Stimulated activated CD4-positive, alpha-beta T cell treated with anti-CD3 and anti-CD28 coated beads, Interleukin-1b, Interleukin-23, amount 100 ng/mL, for 24 hours (primary cell): ENCODE measurements at places on chromosomes 2 and 18.

GRCh38 chr2:134429886-134430285, 176.0 kb downstream of the MGAT5 start:
- DNase-seq = no peak

DNA sequence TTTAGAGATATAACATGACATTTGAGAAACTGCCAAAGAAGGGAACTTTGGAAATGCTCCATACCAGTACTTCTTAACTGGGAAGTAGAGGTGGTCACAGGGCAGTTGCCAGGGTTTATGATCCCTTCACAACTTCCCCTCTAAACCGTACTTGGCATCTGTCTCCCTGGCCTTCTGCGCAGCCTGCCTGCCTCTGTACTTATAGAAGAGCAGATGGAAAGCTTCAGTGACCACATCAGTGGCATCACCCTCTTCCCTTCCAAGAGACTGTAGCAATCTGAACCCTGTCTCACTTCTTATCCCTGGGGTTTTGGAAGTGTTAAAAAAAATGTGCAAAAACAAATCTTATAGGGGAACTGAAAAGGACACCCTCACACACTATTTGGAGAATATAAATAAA, 64.1 kb downstream of the EIF2AK3 start:
- DNase-seq = no peak

GRCh38 chr18:2411381-2411960, 159.8 kb downstream of the METTL4 start:
- no peak for DNase-seq

GRCh38 chr2:23939987-23940717, at the start of gene UBXN2A:
Gene UBXN2A (plus strand): TSS chr2:23940463. CDS start chr2:23958315, 17,852 bp downstream.
- peak; percentile 48 for DNase-seq

DNA sequence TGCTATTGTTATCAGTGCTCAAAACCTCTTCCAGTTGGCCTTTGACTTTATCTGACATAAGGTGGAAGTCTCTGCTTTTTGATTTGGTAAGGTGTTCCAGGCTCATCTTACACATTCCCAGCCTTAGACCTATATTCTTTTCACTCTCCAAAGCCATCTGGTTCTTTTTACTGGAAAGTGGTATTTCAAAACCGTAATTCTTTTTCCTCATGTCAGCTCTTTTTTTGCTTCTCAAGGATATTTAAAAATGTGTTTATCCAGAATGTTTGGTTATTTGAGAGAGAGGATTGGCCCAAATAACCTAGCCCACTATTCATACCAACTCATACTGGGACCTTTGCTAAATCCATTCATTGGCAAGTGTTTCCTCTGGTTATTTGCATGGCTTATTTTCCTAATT, 411.2 kb upstream of the PIK3C3 start:
- DNase-seq = no peak

- DNase-seq = no peak
Observed at GRCh38 chr2:146278881-146279280, 1565.9 kb upstream of the ACVR2A start.

GRCh38 chr2:46274586-46274985, 22.6 kb upstream of the EPAS1 start:
- no peak for DNase-seq

DNA sequence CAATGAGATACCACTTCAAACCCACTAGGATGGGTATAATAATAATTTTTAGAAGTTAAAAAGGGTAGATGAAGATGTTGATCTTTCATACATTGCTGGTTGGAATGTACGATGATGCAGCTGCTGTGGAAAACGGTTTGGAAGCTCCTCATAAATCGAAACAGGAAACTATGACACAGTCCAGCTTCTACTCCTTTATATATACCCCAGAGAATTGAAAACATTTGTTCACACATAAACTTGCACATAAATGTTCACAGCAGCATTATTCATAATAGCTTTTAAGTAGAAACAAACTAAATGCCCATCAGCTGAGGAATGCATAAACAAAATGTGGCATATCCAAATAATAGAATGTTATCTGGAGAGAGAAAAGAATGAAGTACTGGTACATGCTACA, 95.0 kb downstream of the STRADB start:
- DNase-seq = no peak

- no peak for DNase-seq
Observed at GRCh38 chr2:45190481-45190942, 181.3 kb upstream of the SIX2 start.

DNA sequence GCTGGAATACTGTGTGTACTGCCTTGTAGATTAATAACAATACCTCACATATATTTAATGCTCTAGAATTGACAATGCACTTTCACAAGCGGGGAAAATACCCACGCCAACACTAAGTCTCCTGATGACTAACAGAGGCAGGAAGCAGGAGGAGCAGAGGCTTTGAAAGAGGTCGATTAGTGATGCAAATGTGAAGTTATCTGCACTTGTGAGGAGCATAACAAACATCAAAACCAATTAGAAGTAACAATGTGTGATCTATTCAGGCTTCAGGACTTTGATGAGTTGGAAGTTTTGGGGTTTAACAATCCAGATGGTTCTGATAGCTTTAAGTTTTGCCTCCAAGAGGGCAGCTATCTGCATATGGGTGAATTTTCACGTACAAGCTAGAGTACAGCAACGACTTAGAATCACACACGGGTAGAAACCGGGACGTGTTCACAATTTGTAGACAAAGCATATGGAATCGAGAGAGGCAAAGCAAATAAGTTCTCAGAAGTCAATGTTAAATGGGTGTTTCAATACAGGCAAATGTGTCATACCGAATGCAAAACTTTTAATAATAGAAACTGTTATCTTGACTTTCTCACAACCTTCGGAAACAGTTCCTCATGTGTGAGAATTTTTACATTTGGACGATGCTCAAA, 114.5 kb downstream of the METTL8 start:
- peak; percentile 39 for DNase-seq

DNA sequence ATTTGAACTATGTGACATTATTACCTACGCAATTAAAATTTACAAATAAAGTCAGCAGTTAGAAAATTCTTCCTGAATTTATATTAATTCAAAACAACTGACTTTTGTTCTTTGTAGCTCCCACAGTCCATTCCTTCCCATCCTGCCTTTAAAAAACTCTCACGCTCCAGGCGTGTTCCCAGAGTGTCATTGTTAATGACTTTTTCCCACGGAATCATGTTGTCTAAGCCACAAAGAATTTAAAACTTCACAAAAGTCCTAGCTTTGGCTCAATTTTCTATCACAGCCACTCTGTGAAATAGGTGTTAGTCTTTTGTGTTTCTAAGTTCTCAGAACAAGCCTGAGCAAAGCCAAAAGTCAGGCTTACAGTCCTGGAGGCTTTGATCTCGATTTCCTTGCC, 26.5 kb downstream of the SLC1A4 start:
- DNase-seq = no peak

GRCh38 chr2:150479075-150479915, 8.2 kb downstream of the RND3 start:
- no peak for DNase-seq

DNA sequence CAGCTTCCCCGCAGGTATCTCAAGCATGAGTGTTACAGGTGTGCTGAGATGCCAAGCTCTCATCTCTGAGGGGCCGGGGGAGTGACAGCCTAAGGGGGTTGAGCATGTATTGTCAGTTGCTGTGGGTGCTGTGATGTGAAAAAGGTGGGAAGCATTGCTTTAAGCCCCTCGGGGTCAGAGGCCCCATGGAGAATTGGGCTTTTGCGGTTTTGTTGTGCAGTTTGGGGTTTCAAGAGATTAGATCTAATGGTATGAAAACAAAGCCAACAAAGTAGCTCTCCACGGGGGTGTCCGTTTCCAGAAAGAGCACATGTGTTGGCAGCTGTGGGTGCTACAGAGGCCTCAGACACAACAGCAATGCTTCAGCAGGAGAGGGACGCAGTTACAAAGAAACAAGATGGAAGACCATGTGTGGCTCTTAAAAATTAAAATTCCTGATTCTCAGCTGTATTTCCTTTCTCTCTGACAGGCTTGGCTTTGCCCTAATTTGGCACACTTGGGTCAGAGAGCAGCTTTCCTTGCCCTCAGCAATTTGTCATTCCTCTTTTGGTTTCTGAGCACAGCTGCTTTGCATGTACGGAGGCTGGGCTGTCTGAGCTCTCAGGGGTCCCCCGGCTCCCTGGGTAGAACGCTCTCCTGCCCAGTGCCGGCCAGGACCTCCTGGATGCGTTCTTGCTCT, 69.9 kb downstream of the TMEM247 start:
- no peak for DNase-seq

DNA sequence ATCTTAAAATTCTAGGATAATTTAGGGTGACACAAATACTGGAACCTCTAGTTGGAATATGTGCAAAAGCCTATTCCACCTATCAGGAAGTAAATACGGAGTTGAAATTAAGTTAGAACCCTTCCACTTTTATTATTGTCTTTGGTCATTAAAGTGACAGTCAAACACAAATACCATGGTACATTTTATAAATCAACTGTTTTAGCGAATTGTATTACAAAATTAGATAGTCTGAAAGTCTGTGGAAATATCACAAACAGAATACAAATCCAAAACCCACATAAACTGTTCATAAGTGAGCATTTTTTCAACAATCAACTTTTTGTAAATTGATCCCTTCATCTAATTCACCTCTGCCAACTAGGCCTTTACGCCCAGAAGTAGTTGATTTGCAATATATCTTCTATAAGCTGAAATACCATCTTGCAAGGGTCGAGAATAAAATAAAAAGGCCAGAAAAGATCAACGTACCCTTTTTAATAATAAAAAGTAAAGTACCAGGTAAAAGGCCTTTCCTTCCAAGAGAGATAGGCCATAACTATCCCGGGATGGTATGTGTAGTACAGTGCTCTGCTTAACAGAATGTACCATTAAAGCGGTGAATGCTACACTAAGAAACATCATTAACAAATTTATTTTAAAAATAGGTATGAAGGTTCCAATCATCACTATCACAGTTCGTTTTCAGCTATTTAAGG, 1.3 kb downstream of the USP34 start:
- DNase-seq = no peak

DNA sequence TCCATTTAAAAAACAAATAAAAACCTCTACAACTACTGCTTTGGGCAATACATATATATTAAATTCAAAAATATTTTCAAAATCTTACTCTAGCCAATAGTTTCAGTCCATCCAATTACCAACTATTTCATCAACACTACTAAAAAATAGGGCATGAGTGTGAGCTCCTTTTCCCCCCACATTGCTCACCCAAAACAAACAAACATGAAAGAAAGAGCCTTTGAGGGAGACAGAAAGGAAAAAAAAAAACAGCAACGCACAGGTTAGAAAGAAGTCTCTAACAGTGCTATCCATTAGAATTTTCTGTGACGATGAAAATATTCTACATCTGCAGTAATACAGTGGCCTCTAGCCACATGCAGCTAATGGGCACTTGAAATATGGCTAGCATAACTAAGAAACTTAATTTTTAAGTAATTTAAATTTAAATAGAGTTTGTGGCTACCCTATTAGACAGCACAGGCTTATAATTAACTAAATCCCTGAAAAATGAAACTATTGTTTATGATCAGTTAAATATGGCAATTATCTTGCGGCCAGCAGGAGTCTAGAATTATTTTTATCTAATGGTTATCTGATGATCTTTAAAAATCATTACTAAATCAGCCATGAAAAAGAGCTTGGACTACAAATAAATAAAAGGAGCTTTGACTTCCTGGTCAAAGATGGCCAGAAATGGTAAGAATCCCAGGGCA, 59.2 kb downstream of the RBMS1 start:
- no peak for DNase-seq

DNA sequence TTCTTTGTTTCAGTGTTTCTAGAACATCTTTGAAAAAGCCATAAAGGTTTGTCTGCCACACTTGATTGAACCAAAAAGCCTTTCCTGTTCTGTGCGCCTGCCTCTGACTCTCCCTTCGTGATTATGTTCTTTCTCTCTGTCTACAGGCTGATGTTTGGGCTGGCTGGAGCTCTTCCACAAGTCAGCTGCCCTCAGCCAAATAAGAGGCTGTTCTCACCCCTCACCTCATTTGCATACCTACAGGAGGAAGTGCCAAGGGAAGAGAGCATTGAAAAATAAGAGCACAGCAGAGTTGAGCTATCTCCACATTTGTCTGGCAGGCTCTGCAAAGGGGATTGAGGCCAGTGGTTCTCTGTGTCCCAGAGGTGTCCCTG, 15.8 kb downstream of the INPP5D start:
- DNase-seq = no peak

GRCh38 chr2:69088466-69088865, 75.5 kb downstream of the ANTXR1 start:
- no peak for DNase-seq

DNA sequence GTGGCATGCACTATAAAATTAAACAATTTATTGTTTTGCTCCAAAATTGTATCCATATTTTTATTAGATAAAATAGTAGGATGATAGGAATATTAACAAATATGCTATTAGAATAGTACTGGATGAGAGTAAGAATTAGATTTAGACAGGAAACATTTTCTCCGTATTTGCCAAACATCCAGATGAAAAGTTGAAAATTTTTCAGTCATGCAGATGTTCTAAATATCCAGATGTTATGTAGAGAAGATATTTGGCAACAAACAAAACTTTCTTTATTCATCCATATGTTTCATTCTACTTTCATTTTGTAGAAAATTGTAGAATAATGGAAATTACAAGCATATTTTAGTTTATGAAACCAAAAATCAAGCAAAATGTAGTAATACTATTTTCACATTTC, 45.2 kb upstream of the NEUROD1 start:
- no peak for DNase-seq

GRCh38 chr18:27075828-27076227, 109.3 kb downstream of the CHST9 start:
- DNase-seq = no peak

DNA sequence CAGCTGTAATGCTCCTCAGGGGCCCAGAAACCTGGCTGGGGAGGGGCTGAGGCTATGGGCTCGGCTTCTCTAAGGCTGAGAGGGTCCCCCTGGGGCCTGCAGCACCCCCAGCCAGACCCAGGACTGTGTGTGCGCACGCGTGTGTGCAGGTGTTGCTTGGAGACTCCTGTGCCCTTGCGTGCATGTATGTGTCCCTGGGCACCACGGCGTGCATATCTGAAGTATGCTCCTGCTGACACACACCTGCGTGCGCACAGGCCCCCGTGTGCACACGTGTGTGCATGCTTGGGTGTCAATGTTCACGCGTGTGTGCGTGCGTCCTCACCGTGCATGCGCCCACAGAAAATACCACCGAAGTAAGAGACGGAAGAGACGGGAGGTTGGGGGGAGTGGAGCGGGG, 14.9 kb upstream of the ECEL1 start:
- no peak for DNase-seq

- no peak for DNase-seq
Observed at GRCh38 chr18:35479911-35480586, 17.7 kb downstream of the INO80C start.

DNA sequence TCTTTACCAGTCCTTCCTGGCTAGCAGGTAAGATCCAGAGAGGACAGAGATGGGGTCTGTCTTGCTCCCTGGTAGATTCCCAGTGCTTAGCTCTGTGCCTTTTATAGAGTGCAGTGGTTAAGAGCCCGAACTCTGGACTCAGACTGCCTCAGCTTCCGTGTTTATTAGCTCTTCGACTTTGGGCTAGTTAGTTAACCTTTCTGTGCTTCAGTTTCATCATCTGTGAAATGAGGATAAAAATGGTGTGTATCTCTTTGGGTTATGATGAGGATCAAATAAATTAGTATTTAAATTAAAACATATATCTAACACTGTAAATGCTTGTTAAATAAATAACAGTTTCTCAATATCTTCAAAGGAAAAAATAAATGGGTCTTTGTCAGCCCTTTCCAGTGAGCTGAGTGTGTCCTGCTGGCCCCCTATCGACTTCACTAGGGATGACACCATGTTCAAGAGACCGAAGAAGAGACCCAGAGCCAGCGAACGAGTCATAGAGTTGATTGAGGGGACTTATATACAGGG, 38.2 kb downstream of the CERS6 start:
- DNase-seq = no peak
